IMR-90 (cell line): ENCODE measurements at places on chromosomes 12 and 14.
A peak's percentile ranks its signal among the peaks of the same experiment; 100 is the strongest.

GRCh38 chr12:52083638-52083996, 4.1 kb downstream of the SMIM41 start:
- no peak for DNase-seq

GRCh38 chr14:75871181-75871880, 110.5 kb downstream of the TGFB3 start:
- peak; percentile 58 for DNase-seq

DNA sequence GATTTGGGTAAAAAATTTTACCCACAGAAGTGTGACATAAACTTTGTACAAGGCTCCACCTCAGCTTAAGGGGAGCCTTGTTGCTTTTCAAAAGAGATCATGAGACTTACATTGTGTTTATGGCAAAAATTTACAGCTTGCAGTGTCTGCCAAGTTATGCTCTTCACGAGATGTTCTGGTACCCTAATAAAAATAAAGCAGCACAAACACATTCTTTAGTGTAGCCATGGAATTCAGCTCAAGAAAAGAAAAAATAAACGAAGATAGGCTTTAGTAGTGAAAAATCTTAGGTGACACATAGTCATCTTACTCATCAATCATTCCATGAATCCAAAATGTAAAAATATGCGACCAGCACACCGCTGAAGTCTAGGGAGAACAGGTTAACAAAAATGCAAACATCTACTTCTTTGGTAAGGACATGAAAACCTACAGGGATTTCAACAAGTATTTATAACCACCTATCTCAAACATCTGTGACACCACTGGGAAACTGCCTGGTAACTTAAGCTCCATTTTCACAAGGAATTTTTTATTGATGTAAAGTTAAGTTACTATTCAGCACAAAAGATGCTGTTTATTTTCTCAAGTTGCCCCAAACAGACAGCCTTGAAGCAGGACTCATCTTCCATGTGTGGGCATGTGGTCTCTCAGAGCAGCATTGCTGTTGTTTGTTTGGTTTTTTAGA, 32.9 kb downstream of the DMAC2L start:
- peak; percentile 57 for DNase-seq

DNA sequence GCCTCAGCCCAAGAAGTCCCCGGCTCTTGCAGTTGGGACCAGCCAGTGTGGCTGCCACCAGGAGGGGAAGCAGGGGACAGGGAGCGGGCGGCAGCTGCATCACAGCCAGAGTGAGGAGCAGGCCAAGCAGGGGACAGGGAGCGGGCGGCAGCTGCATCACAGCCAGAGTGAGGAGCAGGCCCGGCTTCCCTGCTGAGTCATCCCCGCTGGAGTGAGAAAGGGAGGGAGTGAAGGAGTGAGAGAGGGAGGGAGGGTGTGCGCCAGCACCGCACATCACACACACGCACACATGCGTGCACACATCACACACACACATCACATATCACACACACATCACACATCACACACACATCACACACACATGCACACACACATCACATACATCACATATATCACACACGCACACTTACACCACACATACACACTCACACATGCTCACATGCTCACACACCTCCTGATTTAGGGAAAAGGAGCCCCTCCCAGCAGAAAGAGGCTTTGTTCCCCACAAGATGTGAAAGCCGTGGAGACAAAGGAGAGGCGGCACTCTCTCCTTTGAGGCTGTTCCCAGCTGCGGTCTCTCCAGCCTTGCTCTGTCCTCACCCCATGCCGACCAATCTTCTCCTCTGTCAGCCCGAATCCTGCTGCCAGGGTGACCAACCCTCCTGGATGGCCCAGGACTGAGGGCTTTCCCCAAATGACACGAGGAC, 16.7 kb upstream of the ZDHHC22 start:
- DNase-seq: peak; percentile 71

DNA sequence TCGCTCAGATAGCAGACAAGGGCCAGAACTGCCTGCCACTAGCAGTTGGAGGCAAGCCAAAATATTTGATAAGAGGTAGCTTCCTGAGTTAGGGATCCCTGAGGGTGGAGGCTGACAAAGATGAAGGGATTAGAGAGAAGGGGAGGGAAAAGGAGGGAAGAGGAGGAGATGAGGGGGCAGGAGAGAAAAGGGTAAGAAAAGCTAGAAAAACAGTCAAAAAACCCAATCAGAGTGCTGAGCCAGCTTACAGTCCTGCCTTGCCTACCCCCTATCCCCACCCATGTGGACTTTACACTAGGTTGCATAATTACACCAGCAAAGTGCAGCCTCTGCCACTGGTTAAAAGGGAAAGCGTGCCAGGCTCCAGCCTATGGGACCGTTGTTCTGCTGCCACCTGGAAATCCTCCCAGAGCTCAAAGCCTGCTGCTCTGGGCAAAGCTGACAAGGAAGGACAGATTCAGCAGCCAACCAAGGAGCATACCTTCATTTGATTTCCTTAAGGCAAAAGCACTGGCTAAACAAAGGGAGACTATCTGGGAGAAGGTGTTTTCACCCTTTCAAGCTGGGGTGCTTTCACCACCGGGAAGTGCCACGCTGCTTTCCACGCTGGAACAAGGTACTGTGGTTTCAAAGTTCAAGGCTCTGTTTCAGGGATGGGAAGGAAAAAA, 3.8 kb upstream of the NUMB start:
- peak; percentile 43 for DNase-seq

GRCh38 chr12:3630111-3630510, 122.8 kb downstream of the CRACR2A start:
- DNase-seq: no peak

- no peak for DNase-seq
These were observed 1133.0 kb downstream of the VRK1 start for GRCh38 chr14:97930166-97930565.

- DNase-seq: peak; percentile 24
These were observed 83.9 kb downstream of the KNTC1 start for GRCh38 chr12:122610911-122611310.

GRCh38 chr14:101909371-101910096, 54.8 kb upstream of the DYNC1H1 start:
- no peak for DNase-seq

DNA sequence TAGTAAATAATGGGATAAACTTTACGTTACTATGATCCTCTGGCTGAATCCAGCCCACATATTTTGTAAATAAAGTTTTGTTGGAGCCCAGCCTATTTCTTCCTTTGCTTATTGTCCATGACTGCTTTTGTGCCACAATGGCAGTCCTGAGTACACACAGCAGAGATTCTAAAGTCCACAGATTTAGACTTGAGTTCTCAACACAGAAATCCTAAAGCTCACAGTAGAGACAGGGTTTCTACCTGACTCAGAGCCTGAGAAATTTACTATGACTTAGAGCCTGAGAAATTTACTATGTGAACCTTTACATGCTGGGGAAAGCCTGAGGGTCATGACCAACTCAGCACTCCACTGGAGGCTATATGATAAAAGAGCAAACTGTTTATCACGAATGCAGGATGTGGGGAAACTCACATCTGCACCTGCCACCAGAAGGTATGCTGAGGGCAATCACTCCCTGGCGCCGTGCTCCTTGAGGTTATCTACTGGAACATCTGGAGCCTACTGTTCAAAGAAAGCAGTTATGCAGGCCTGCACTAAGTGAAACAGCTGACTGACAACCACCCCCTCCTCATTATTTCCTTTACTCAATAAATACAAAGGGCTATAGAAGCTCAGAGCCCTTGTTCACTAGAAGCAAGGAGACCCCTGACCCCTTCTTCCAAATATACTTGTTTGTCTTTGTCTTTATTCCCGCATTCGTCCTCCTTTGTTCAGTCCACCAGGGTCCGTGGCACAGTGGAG, 52.6 kb upstream of the BICD1 start:
- DNase-seq: peak; percentile 40

GRCh38 chr14:71137536-71138447, 230.5 kb downstream of the PCNX1 start:
- no peak for DNase-seq

DNA sequence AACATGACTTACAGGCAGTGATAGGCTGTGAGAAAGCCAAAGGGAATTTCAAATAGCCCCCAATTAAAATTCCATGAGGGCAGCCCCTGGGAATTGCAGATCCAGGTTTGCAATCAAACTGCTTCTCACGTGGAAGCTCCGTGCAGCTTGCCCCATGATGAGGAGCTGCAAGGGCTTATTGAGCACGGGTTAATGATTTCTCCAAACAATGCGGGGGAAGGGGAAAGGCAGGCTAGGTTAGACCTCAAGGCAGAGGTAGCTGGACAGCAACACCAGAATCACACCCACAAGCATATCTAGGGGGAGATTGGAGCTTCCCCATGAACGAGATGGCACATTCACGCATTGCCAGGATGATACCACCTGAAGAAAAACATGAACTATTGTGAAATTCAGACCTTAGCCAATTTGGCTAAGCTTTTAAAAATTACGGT, 5.0 kb upstream of the DUSP6 start:
- no peak for DNase-seq

DNA sequence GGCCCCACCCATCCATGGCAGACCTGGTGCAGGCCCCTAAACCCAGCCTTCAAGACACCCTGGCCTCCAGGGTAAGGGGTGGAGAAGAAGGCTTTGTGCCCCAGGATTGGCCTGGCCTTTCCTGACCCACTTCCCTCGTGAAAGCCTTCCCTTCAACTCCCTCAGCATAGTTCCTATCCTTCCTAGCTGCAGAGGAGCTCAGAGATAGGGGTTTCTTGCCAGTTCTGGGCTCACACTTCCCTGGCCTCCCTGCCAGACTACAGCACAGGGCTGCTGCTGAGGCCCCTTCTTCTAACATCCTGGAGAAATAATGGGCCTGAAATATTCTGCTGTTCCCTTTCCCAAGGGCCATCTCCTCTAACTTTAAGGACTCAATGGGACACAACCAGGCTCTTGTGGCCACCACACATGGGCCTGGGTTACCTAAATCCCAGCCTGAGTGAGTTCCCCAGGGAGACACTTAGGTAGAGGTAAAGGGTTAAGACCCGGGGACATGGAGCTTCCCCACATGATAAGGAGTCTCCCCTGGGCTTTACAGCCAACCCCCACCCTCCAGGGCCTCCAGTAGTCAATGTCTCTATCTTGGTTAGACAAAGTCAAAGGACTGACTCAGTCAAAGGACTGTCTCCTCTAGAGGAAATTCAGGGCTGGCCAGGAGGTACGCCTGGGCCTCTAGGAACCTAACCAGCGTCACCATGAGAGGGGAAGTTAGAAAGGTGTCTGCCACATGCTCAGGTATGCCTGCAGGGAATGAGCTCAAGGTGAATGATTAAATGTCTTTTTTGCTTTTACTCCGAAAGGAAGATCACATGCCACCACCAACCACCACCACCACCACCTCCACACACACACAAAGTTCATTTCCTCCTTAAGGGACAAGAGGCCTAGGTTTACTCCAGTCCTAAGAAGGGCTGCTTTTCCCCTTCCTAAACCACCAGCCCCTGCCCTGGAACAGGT, 7.1 kb downstream of the ZFP36L1 start:
- DNase-seq: peak; percentile 48

- no peak for DNase-seq
These were observed 251.6 kb upstream of the SLC16A7 start for GRCh38 chr12:59344224-59344623.

- DNase-seq: no peak
These were observed 25.1 kb downstream of the RBMS2 start for GRCh38 chr12:56546680-56547079.

DNA sequence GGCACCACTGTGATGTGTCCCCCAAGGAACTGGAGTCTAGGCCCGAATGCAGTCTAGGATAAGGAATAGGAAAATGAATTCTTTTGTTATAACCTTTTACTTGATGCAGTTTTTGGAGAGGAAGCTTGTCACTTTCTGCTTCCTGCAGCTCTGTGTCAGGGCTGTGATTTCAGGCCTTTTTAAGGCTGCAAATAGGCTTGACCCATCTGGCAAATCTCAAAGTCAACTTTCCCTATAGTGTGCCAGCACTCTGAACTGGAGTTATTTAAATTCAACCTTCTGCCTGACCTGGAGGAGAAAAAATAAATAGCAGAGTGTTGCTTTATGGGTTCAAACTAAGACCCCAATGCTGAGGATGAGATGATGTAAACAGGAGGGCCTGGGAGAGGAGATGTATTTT, 51.8 kb upstream of the CEP83 start:
- no peak for DNase-seq

GRCh38 chr14:53384536-53384935, 231.4 kb upstream of the DDHD1 start:
- DNase-seq: no peak

- peak; percentile 23 for DNase-seq
These were observed 31.1 kb upstream of the POC1B start for GRCh38 chr12:89556976-89557375.

DNA sequence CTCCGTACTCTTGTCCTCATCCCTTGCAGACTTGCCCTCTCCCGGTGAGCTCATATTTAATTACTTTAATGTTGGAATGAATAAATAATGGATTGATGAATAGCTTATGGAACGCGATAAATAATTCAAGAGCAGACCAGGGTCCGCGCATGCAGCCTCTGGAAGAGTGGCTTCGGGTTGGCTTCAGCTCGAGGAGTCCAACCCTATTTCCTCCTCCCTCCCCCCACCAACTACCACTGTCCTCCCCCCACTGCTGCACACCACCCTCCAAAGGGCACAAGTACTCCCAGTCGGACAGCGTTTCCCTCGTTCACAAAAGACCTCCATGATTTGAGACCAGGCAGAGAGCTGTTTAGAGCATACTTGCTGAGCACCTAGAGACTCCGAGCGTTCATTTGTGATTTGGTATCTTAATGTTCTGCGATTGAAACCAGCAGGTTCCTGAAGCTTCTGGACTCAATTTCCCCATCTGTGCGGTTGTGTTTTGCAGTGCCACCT, 647 bp upstream of the SIX1 start:
- peak; percentile 60 for DNase-seq

DNA sequence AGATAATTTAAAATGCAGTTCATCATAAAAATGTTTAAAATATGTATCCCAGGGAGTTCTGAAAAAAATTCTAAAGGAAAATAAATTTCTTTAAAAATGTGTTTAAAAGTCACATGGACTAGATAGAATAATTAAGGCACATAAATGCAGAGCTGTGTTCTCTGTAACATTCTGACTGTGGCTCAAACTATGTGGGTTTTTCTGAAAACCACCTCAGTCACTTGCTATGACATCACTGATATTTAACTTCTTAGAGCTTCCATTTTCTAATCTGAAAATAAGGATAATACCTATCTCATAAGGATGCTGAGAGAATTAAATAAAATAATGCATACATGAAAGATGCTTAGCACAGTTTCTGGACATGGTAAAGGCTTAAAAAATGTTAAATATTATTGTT, 107.3 kb downstream of the SLC41A2 start:
- peak; percentile 19 for DNase-seq
